ENCODE measurements at places on chromosomes 13 and 19.

DNA sequence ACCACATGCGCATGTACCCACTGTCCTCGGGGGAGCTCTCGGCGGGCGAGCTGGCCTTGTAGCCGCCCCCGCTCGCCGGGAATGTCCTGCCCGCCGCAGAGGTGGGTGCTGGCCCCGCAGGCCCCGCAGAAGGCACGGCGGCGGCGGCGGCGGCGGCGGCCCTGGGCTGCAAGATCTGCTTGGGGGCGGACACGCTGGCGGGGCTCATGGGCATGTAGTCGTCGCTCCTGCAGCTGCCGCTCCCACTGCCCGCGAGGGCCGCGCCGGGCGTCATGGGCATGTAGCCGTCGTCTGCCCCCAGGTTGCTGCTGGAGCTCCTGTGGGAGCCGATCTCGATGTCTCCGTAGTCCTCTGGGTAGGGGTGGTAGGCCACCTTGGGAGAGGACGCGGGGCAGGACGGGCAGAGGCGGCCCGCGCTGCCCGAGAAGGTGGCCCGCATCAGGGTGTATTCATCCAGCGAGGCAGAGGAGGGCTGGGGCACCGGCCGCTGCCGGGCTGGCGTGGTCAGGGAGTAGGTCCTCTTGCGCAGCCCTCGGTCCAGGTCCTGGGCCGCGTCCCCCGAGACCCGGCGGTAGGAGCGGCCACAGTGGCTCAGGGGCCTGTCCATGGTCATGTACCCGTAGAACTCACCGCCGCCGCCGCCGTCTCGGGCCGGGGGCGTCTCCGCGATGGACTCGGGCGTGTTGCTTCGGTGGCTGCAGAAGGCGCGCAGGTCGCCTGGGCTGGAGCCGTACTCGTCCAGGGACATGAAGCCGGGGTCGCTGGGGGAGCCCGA lies 2.4 kb downstream of the IRS2 start:
- H3K4me1 ChIP-seq: peaks cover 20% of the 10 kb centered on the region
- DNase-seq: no peak

DNA sequence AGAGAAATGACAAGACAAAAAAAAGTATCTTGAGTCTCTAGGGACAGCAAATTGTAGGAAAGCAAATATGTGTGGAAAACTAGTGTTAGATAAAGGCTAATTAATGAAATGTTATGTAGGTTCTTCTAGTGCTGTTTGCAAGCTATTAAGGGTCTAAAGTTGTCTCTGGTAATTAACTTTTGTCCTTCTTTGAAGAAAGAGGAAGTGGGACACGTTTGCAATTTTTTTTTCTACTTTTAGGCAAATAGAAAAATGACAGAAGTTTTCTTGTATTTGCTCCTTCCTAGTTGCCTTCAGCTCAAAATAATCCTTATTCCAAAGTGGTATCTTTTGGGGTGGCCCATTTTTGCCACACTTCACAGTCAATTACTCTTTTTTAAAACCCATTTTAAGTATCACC lies 1877.7 kb upstream of the PRR20A start:
- no peak overlapping the region for H3K4me3 ChIP-seq
- H3K27me3 ChIP-seq: no peaks in the 10 kb centered on the region
- H3K4me1 ChIP-seq: no peaks in the 10 kb centered on the region
- H3K36me3 ChIP-seq: peaks cover 3% of the 10 kb centered on the region
- H3K27ac ChIP-seq: no peak overlapping the region

DNA sequence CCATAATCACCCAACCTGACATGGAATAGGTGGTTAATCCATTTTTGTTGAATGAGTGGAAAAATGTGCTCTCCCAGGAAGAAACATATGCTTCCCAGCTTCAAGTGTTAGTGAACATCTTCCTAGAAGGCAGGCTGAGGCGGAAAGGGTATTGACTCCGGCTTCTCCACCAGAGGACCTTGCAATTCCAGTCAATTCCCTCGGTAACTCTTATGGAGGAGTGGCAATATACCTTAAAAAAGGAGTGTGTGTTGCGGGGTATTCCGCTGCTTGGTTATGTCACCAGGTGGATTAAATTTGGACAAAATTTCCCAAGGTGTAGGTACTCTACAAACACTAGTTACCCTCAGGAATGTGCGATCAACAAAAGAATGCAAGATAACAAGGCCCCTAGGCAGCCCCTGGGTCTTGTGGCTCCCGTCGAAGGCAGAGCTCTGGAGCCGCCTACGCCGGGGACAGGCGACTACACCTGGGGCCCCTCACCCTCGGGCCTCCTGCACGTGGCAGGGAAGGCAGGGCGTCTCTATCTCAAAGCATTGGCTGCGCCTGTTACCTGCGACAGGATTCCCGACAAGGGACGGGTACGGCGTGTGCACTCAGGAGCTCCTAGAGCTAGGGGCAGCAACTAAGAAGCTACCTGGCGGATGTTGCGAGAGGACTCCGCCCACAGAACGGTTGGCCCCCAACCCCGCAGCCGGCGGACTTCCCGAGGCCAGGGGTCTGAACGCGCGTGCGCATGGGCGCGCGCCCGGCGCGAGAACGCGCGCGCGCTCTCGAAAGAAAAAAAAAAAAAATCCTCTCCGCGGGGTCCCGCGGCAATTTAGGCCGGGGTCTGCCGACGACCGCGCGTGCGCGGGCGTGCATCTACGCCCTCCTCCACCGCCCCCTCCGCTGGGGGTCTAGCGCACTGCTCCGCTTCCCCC lies at the start of gene WDR87:
Gene WDR87, minus strand, starts transcription at position 649 of the 923 bp plus-strand sequence. CDS start 8,355 bp downstream, outside the sequence.
- H3K36me3 ChIP-seq: peaks cover 5% of the 10 kb centered on the region
- H3K27ac ChIP-seq: peak within 1 kb of the TSS; percentile 80
- H3K4me1 ChIP-seq: peaks cover 21% of the 10 kb centered on the region

GRCh38 chr19:33199441-33200265 lies 5.5 kb downstream of the LRP3 start:
- H3K27me3 ChIP-seq: peaks cover 29% of the 10 kb centered on the region
- H3K4me3 ChIP-seq: no peak overlapping the region
- H3K27ac ChIP-seq: no peak overlapping the region

DNA sequence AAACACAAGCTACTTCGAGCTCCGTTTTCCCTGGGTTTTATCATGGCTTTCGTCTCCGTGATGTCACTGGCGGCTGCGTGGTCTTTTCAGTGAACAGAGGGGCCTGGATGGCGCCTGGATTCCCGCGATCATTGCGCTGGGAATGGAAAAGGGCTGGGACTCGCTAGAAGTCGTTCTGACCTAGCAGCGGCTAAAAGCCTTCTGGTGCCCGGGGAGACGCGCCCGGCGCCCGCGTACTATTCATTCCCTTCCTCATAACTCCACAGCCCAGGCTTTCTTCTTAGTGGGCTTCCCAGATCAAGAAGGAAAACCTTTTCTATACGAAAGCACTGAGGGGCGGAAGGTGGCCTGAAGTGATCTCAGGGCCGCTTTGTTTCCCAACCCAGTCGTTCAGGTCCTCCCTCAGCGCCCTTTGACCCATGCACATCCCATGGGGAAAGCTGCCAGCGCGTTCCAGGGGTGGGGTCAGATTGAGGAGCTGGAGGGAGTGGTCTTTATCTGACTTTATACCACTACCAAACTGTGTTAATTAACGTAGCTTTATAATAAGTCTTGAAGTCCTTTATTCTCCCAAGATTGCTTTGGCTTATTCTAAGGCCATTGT lies 96.6 kb downstream of the ELF1 start:
- H3K36me3 ChIP-seq: peaks cover 28% of the 10 kb centered on the region
- H3K27me3 ChIP-seq: no peaks in the 10 kb centered on the region
- peaks cover 19% of the 10 kb centered on the region for H3K4me1 ChIP-seq
- H3K4me3 ChIP-seq: peak overlapping the region; percentile 95

DNA sequence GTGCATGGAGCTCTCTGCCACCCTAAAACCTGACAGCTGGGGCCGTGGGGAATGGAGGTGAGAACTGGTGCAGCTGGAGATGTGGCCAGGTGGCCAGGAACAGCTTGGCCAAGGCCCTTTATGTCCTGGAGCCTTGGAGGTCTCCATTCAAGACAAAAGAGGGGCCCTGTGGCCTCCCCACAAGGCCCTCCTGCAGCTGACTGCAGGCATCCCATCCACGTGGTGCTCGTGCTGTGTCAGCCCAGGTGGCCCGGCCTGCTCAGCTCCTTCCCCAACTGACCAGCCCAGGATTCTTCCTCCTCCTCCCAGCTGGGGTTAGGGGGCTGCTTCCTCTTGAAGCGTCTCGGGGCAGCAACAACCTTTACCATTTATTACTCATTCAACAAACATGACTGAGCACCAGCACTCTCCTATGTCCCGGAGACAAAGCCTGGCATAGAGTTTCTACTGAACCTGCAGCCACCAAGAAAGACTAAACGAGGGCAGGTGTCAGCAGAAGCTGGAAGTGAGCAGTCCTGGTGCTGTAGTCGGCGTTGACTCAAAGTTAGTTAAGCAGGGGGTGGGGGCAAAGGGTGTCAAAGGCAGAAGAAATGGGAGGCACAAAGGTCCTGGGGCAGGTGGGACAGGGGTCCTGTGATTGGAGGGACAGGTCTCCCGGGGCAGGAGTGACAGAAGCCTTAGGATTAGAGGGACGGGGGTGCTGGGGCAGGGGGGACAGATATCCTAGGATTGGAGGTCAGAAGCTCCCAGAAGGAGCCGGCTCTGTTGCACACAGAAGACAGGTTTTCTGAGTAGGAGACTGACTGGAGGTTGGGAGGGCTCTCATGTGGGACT lies 23.3 kb upstream of the C13orf46 start:
- H3K36me3 ChIP-seq: peaks cover 84% of the 10 kb centered on the region
- no peaks in the 10 kb centered on the region for H3K27me3 ChIP-seq
- peak overlapping the region; percentile 89 for H3K27ac ChIP-seq
- no peak overlapping the region for H3K4me3 ChIP-seq

GRCh38 chr13:30149248-30149647 lies 158.1 kb downstream of the KATNAL1 start:
- H3K4me1 ChIP-seq: peaks cover 91% of the 10 kb centered on the region
- no peak for DNase-seq
- H3K27me3 ChIP-seq: no peaks in the 10 kb centered on the region
- H3K27ac ChIP-seq: peak overlapping the region; percentile 98
- H3K4me3 ChIP-seq: peak overlapping the region; percentile 64

GRCh38 chr13:61795580-61795979 lies 379.9 kb upstream of the PCDH20 start:
- H3K27me3 ChIP-seq: no peaks in the 10 kb centered on the region
- H3K4me1 ChIP-seq: no peaks in the 10 kb centered on the region
- DNase-seq: no peak
- H3K27ac ChIP-seq: no peak overlapping the region
- no peak overlapping the region for H3K4me3 ChIP-seq

- H3K4me3 ChIP-seq: peak overlapping the region; percentile 78
- DNase-seq: no peak
- H3K27me3 ChIP-seq: no peaks in the 10 kb centered on the region
- H3K27ac ChIP-seq: peak overlapping the region; percentile 93
Measured at GRCh38 chr19:38686530-38686888, 39.1 kb downstream of the ACTN4 start.

- H3K4me3 ChIP-seq: no peak overlapping the region
- H3K4me1 ChIP-seq: peaks cover 3% of the 10 kb centered on the region
- peaks cover 6% of the 10 kb centered on the region for H3K36me3 ChIP-seq
- DNase-seq: peak; percentile 34
- H3K27me3 ChIP-seq: no peaks in the 10 kb centered on the region
Measured at GRCh38 chr19:3243819-3244700, 19.6 kb downstream of the CELF5 start.

- no peaks in the 10 kb centered on the region for H3K36me3 ChIP-seq
- H3K4me3 ChIP-seq: no peak overlapping the region
- H3K27ac ChIP-seq: no peak overlapping the region
- peaks cover 5% of the 10 kb centered on the region for H3K4me1 ChIP-seq
- DNase-seq: no peak
- peaks cover 28% of the 10 kb centered on the region for H3K27me3 ChIP-seq
Measured at GRCh38 chr19:8639821-8640401, 9.5 kb downstream of the NFILZ start.

GRCh38 chr13:24897293-24897692 lies 133.3 kb downstream of the RNF17 start:
- H3K4me3 ChIP-seq: no peak overlapping the region
- no peak for DNase-seq
- H3K27ac ChIP-seq: no peak overlapping the region
- peaks cover 4% of the 10 kb centered on the region for H3K36me3 ChIP-seq
- no peaks in the 10 kb centered on the region for H3K27me3 ChIP-seq

DNA sequence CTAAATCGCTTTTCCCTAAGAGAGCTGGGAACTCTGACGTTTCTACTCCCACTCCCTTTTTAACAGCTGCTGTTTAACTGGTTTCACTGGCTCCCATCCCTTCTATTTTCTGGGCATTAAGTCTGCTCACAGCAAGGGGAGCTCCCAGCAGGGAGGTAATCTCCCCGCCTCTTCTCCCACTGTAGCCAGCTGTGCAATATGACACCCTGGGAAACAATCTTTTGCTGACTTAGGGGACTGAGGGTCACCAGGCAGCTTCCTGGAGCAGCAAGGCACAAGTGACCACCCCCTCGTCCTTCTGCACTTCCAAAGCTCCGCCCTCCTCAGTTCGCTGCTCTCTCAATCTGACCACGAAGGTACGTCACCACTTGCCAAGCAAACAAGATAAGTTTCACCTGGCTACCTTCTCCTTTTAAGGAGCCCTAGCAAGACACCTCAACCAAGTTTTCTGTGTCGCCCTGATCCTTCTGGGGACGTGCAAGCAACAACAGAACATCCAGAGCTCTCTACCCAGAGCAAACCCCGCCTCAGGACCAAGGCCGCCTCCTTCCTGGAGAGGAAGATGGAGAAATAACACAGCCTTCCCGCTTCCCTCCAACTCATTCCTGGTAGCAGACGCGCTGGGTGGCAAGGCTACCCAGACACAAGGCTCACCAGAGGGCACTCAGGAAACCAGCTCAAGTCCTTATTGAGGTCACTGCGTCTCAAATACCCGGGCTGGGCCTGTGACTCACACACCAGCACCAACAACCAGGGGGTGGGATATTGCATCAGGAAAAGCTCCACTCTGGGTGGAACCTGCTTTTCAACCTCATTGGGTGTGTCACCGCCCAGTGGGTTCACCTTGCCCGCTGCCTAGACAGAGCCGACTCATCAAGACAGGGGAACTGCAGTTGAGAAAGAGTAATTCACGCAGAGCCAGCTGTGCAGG lies 92.4 kb downstream of the STK24 start:
- peaks cover 63% of the 10 kb centered on the region for H3K4me1 ChIP-seq
- H3K27ac ChIP-seq: peak overlapping the region; percentile 92
- peak; percentile 75 for DNase-seq
- H3K36me3 ChIP-seq: peaks cover 20% of the 10 kb centered on the region

DNA sequence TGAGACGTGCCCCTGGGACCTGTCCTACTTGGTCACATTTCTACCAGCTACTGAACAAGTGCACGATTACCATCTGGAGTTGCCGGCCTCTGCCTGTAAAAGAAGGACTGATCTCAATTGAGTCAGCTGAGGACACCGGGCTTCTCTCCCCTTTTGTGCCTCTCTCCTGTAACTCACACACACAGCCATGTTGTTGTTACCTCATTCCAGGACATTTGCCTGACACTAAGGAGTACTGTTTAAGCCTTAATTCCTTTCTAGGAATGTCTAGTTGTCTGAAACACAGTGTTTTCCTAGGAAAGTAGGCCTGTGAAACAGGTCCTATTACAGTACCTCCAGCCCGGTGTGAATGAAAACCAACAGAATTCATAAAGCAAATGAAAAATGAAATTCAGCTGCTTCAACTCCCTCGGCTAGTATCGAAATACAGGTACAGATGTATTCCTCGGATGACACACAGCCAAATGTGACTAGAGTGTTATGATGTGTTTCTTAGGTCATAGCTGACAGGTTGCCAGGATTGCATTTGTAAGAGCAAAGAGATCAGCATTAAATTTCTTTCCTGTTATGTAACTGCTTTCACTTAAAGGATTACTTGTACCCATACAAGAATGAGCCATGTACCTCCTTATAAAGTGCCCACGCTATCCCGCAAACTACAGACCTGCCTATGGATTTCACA lies 152.0 kb upstream of the IRS2 start:
- no peaks in the 10 kb centered on the region for H3K36me3 ChIP-seq
- no peak for DNase-seq
- H3K4me1 ChIP-seq: no peaks in the 10 kb centered on the region
- no peak overlapping the region for H3K27ac ChIP-seq
- H3K27me3 ChIP-seq: no peaks in the 10 kb centered on the region

GRCh38 chr13:99322297-99323103 lies 15.3 kb upstream of the GPR183 start:
- H3K36me3 ChIP-seq: peaks cover 37% of the 10 kb centered on the region
- H3K4me3 ChIP-seq: peak overlapping the region; percentile 68
- peak overlapping the region; percentile 95 for H3K27ac ChIP-seq
- DNase-seq: no peak
- peaks cover 58% of the 10 kb centered on the region for H3K4me1 ChIP-seq
